Neural crest cell (in vitro differentiated cells): ENCODE measurements at places on chromosomes 16 and 17. TPM values are rescaled to one million over a fixed set of nuclear protein-coding genes. Genes with fewer than 3 reads are reported as not detected.

DNA sequence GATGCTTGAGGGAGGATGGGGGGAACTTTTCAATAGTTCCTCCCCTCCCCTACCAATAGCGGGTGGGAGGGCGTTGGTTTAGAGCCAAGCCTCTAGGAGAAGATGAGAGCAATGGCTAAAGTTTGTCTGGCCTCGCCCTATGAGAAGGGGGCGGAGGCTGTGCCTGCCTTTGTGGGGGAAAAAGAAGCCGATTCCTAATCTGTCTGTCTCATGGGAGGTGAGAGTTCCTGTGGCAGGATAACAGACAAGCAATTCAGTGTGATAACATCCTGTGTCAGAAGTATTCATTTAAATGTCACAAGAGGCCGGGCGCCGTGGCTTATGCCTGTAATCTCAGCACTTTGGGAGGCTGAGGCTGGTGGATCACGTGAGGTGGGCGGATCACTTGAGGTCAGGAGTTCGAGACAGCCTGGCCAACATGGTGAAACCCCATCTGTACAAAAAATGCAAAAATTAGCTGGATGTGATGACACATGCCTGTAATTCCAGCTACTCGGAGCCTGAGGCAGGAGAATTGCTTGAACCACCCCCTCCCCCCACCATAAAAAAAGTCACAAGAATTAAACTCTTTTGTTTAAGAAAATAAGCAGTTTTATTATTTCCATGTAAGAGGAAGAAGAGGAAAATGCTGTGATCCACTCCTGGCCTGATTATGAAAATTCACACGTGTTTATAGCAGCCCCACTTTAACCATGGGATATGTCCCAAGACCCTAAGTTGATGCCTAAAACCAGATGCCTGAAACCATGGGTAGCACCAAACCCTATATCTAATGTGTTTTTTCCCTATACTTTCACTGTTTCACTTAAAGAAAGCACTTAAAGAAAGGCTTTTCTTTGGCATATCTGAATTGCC is 1.7 kb downstream of the SLFN5 start:
- DNase-seq = peak; percentile 8

TLCD3A gene
- total RNA-seq = 20.9 and 22.5 TPM in 2 replicates

RPGRIP1L gene
- total RNA-seq = 24.0 and 26.5 TPM in 2 replicates

DNA sequence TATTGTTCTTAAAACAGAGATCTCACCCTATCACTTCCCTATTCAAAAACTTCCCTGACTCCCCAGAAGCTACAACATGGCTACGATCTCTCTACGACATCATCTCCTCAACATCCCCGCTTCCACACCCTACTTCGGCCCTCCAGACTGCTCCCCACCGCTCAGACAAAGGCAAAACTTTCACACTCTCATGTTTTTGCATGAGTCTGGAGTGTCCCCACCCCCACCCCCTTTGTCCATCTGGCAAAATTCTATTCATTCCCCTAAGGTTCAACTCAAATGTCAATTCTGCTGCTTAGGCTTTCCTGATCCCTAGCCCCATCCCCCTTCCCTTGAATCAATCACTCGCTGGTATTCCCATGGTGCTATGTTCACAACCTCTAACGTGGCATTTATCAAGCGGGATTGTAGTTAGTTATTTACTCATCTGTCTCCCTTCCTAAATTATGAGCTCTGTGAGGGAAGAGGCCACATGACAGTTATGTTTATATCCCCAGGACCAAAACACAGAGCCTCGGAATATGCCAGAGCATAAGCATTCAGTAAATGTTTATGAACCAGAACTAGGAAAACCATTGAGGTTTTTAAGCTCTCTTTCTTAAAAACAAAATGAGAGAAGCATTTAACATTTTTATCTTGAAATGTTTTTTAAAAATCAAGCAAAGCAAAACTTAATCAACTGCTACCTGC is 55.9 kb downstream of the STX8 start:
- no peak for DNase-seq

DNA sequence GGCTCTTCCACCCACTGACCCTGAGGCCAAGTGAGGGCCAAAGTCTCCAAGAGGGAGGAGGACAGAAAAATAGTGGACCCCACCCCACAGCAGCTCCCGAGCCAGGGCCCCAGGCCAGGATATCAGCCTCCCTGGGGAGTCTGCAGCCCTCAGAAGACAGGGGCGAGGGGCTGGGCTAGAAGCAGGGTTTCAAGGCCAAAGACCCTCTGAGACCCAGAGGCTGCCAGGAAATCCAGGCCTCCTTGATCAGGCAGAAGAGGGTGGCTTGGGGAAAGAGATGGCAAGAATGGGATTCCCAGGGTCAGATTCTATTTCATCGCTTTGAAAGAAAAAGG is 156.1 kb downstream of the ZNF423 start:
- no peak for DNase-seq

- no peak for DNase-seq
Observed at GRCh38 chr16:5509336-5509735, 411.7 kb upstream of the EEF2KMT start.
